ENCODE measurements at places on chromosomes 6 and 20. TPM values are rescaled to one million over a fixed set of nuclear protein-coding genes. Genes with fewer than 3 reads are reported as not detected.

Gene SLC22A16
- not detected for total RNA-seq

Gene SOX4
- total RNA-seq, result 24.6 TPM

Gene SLC26A8
- total RNA-seq, result not detected

Gene LRFN2
- not detected for total RNA-seq

Gene MYO6
- total RNA-seq, result 7.0 TPM

Gene SLCO4A1
- 16.3 TPM for total RNA-seq

Gene PTK7
- total RNA-seq, result 61.8 TPM

Gene SNAI1
- 1.7 TPM for total RNA-seq

Gene TCF15
- total RNA-seq, result 0.18 TPM

Gene DST
- total RNA-seq, result 77.6 TPM

Gene CD24
- total RNA-seq, result 193 TPM

Gene RIMS4
- 2.0 TPM for total RNA-seq

Gene SLC17A3
- total RNA-seq, result not detected

Gene SCUBE3
- total RNA-seq, result 2.0 TPM

Gene BCAS4
- total RNA-seq, result 10.9 TPM

Gene TOP1
- 15.0 TPM for total RNA-seq

Gene ERGIC3
- total RNA-seq, result 178 TPM

Gene TNFRSF6B
- total RNA-seq, result 12.6 TPM

Gene FAM110A
- total RNA-seq, result 3.8 TPM

Gene ADGRF1
- not detected for total RNA-seq

Gene GPLD1
- 2.5 TPM for total RNA-seq
